ENCODE measurements at places on chromosomes 2 and 18. TPM values are rescaled to one million over a fixed set of nuclear protein-coding genes. Genes with fewer than 3 reads are reported as not detected.

DNA sequence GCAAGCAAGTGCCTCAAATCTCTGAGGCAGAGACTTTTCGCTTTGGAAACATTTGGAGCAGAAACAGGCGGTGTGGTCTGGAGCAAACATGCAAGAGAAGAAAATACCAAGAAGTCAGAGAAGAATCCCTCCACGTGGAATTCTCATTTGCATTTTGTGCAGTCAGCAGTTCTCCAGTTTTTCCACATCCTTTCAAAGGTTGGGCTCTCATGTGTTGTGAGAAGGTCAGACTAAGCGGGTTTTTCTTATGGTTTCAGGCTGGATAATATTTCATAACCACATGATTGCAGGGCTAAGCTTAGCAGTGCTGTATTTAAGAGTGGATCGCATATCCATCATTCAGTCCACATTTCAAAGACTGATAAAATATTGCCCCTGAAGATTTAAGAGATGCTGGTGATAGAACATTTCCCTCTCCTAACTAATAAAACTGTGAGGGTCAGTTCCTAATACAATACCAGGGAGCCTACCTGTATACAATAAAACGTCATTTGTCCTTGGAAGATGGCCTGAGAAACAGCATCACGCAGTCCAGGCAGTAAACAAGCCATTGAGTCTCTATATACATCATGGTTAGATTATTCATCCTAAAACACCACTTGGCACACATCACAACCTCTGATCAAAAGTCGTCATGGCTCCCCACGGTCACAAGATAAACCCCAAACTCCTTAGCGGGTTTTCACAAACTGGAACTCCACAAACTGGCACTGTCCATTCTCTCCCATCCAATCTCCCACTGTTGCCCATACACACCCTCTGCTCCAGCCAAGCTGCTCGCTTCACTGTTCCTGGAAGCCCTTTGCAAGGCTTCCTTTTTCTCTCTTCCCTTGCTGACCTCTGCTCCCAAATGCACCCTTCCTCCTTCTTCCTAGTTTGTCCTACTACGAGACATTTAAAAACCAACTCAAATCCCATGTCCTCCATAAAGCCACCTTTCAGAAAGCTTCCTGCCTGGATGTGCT, 31.5 kb downstream of the ANKRD44 start:
- DNase-seq: no peak

DNA sequence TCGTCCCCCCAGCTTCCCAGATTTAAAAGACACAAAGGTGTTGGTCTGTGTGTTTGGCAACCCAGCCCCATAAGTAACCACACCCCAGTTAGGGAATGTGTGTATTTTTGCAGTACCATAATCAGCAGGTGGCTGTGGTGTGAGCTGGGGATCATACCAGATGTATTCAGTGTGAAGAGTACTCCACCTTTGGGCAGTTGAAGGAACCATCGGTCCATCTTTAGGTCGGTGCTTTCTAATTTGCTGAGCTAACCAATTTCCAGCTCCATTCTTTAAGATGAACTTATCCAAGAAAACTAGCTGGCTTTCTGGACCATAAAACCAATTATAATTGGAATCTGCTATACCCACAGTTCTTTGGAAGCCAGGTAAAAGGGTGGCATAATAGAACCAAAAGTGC, 3.2 kb downstream of the DSEL start:
- DNase-seq: peak; percentile 28

DNA sequence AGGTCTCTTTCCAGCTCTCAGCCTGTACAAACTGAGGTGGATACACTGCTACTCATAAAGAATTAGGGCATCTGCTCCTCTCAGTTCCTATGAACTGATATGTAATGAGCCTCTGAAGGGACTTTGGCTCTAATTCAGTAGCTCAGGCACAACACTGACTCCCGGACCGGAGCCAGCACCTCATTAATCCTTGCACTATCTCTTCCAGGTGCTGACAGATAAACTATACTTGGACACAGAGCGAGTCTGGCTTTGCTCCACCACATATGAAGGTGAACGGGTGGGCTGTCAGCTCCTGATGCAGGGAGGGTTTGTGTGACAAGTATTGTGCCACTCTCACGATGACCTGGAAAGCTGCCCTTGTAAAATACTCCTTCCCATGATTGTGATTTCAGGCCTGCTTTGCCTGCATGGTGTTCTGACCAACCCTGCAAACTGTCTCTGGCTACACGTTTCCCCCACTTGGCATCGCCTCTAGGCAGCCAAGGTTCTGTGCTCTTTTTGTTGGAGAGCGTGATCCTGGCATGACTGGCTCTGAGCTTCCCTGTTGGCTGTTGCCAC, 111.6 kb upstream of the LMAN1 start:
- no peak for DNase-seq

- DNase-seq: no peak
These were observed 2.8 kb downstream of the RAB12 start for GRCh38 chr18:8611916-8612576.

- DNase-seq: no peak
These were observed 50.7 kb downstream of the METTL8 start for GRCh38 chr2:171383134-171383533.

DNA sequence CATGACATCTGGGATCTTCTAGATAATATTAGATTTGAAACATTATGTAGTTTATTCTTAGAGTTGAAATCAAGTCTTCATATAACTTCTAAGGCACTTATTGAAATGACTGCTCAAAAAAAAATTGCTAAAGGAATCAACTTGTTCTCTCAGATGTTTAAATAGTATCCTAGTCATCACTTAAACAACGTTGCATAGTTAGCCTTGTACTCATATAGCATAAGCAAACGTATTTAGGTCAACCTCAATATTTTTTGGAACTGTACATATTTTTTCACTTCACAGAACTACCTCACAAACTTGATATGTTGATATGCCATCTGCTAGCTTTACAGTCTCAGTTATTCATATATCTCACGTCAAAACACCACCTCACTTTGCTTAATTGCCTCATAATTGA, 47.1 kb upstream of the CREB1 start:
- no peak for DNase-seq

- no peak for DNase-seq
These were observed 181.8 kb downstream of the AGPS start for GRCh38 chr2:177574356-177574755.

GRCh38 chr2:137357634-137358033, 592.3 kb downstream of the THSD7B start:
- DNase-seq: no peak

- DNase-seq: no peak
These were observed 574.1 kb upstream of the ID2 start for GRCh38 chr2:8107621-8108378.

DNA sequence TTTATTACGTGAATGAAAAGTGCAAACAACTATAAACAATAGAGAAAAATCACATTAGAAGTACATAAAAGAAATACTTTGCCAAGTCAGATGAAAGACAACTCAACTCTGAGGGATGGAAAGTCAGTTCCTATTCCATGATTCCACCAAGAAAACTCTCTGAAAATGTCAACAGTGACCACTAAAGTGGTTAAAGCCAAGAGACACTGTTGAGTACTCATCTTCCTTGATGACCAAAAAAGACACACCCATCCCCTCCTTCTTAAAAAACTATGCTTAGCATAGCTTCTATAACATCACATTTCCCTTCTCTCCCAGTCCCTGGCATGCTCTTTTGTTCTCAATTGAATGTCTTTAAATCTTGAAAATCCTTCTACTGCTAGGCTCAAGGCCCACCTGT, 160.0 kb downstream of the TCF4 start:
- no peak for DNase-seq

DNA sequence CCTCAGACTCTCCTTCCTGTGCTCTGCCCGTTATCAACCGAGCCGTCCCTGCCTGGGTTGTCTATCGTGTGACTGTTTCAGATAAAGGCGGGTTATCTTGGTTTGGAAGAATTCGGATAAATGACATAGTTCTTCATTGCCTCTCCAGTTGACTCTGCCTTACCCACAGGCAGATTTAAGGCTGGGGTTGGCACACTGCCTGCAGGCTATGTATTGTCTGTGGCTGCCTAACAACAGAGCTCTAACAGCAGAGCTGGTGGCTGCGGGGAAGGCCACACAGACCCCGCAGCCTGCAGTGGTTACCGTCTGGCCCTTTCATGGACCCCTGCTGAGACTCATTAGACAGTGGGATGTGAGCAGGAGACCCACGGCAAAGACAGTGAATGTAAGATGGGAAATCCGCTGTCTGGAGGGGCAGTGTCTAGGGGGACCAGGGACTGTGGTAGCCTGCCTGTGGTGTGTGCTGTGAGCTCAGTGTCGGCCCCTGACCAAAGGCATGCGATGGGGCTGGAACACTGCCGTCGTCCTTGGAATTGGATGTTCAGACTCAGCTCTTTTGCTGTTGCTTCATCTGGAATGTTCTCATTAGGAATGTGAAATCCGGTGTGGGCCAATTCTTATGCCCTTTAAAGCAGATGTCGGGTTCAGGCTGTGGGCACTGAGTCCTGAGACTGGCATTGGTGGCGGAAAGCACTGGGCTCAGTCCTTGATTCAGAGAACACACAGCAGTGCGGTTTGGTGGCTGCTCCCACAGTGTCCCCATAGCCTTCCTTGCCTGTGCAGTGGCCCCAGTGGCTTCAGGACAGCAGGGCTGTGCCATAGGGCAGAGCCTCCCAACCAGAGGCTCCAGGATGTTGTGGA, 44.5 kb downstream of the SH3RF3 start:
- no peak for DNase-seq

DNA sequence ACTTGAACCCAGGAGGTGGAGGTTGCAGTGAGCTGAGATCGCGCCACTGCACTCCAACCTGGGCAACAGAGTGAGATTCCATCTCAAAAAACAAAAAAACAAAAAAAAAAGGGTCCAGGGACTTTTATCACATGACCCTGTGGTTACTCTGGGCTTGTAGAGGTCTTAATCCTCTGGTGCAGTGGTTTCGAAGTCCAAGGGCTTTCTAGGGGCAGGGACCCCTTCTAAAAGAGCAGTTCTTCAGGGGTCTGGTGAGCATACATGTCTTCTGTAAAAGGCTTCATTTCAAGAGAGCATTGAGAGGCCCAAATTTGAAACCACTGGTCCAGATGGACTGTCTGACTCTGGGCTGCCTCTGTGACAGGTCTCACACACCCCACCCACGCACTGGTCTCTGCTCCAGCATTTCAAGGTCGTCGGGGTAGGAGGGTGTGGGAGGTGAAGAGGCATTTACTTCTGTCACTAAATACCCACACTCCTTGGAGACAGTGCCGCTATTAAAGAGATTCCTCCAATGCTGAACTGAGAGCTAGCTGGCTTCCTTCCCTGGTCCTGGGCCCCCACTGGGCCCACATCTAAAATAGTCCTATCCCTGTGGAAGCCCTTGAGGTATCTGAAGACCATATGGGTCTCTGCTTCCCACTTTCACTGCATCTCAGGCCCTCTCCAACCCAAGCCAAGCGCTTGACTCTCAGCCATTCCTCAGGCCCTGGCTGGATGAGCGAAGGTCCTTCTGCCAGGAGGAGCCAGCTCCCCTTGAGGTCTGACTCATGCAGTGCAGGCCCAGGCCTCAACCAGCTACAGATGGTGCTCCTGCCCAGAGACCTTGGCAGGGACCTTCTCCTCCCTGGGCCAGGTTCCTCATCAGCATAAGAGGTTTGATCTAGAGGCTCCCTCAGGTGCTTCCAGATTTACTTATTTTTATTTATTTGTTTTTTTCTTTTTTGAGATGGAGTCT, 44.8 kb downstream of the PAX8 start:
- DNase-seq: peak; percentile 11

DNA sequence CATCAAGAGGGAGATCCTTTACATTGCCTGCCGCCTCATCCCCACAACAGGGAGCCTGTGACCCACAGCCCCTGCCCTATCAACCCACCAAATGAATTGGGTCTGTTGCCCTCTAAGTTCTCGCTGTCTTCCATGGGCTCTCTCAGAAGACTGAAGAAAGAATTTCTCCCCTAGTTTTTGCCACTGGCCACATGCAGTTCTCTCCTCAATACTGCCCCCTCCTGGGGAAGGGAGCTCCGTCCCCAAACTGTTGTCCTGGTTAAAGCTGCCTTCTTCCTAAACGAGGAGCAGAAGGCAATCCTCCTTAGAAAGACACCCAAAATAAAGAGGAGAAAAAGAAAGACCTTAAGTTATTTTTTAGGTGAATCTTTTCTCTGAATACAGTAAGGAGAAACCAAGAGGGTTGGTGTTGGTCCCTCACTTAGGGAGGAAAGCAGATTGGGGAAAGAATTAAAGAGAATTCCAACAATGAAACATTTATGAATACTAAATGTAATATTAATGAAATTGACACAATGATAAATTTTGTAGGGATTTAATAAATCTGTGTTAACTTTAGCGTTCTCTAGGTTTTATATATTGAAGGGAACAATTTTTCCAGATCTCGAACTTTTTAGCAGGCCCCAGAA, 31.1 kb upstream of the SATB2 start:
- DNase-seq: peak; percentile 80

GRCh38 chr2:80280598-80280997, 24.0 kb downstream of the LRRTM1 start:
- DNase-seq: no peak

GRCh38 chr2:37636381-37637066, 34.9 kb downstream of the CDC42EP3 start:
- no peak for DNase-seq

GRCh38 chr18:572091-572830, 7.9 kb upstream of the CETN1 start:
- DNase-seq: no peak

DNA sequence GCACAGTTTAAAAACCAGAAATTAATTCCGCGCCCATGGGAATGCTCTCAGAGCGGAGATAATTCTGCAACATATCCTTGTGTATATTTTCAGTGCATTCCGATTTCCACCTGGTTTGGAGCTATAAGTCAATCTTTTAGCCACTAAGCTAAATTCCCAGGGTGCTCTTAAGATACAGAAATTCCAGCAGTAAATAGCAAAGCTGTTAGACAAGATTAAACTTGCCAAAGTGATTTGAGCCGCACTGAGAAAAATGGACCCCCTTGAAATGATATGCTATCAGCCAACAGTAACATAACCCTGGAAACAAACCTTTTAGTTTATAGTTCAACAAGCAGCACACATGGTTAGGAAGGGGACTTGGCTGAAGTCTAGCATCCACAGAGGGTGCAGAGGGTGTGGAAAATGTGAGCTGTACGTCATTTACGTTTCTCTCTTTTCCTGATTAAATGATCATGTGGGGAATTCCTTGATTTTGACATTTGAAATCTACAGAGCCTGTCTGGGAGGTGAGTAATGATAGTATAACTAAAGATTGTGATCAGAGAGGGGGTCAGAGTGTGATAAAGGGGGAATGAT, 99.8 kb upstream of the COPS8 start:
- no peak for DNase-seq

- no peak for DNase-seq
These were observed 224.1 kb downstream of the SETBP1 start for GRCh38 chr18:44904768-44905167.

Gene ANKRD62
- 0.29 TPM for total RNA-seq

Gene TRIM54
- total RNA-seq: not detected

Gene PPM1G
- 111 TPM for total RNA-seq

Gene COLEC11
- not detected for total RNA-seq

Gene DTNA
- 3.6 TPM for total RNA-seq

Gene MDH1B
- total RNA-seq: 2.2 TPM

Gene PROM2
- not detected for total RNA-seq

Gene RNU2-63P
- not detected for total RNA-seq

Gene TNFAIP6
- total RNA-seq: 0.95 TPM

Gene AGXT
- not detected for total RNA-seq

Gene CLIP4
- 68.7 TPM for total RNA-seq

Gene FAM168B
- 69.6 TPM for total RNA-seq

Gene INPP5D
- total RNA-seq: 0.50 TPM

Gene OSR1
- total RNA-seq: not detected

Gene EXOC6B
- 21.8 TPM for total RNA-seq

Gene OSBPL6
- total RNA-seq: 3.7 TPM

Gene TRAPPC12
- 42.8 TPM for total RNA-seq

Gene ATP6V1C2
- 1.2 TPM for total RNA-seq

Gene STAT4
- not detected for total RNA-seq
